ENCODE measurements at places on chromosomes 7 and 10.

- no peak for DNase-seq
Measured at GRCh38 chr10:112593023-112593422, 146.0 kb downstream of the VTI1A start.

- DNase-seq: no peak
Measured at GRCh38 chr10:4121502-4122380, 336.7 kb upstream of the KLF6 start.

- no peak for DNase-seq
Measured at GRCh38 chr7:110994028-110994967, 96.6 kb upstream of the LRRN3 start.

GRCh38 chr10:63430091-63430998 lies 35.4 kb downstream of the JMJD1C start:
- no peak for DNase-seq

DNA sequence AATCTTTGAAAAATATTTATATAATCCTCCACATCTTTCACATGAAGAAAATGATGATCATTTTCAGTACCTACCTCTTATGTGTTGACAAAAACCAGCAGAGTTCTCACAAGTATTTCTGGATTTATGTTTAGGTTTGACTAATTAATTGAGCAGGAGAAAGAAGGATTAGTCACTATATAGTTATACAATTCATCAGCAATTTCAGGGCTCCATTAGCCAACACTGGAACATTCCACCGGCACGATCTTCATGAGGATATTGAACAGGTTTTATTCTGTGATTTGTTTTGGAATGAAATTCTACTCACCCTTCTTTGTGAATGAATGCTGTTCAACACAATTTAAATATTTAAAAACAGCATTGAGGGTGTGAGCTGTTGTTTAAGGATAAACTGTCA lies 163.2 kb downstream of the SEM1 start:
- no peak for DNase-seq

- DNase-seq: no peak
Measured at GRCh38 chr7:69090936-69091335, 507.3 kb upstream of the AUTS2 start.

- DNase-seq: no peak
Measured at GRCh38 chr10:24791084-24791726, 67.5 kb upstream of the ARHGAP21 start.

DNA sequence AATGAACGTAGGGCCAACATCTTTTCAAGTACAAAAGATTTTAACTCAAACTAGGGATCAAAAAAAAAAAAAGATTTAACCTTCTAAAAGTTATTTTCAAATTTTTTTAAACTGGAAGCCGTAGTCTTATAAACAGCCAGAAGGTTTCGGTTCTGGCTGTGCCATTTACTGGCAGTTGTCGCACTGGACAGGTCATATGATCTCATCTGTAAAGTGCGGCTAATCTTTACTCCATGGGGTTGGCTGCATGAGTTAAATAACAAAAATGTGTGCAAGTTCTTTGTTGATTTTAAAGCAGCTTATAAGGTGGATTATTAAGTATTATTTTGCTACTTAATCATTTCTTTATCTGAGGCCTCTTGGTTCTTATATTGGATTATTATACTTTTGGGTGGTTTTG lies 36.6 kb downstream of the TRUB1 start:
- no peak for DNase-seq

- no peak for DNase-seq
Measured at GRCh38 chr7:33612442-33612841, 292.9 kb upstream of the BMPER start.

- no peak for DNase-seq
Measured at GRCh38 chr10:118115701-118116100, 69.0 kb upstream of the RAB11FIP2 start.

DNA sequence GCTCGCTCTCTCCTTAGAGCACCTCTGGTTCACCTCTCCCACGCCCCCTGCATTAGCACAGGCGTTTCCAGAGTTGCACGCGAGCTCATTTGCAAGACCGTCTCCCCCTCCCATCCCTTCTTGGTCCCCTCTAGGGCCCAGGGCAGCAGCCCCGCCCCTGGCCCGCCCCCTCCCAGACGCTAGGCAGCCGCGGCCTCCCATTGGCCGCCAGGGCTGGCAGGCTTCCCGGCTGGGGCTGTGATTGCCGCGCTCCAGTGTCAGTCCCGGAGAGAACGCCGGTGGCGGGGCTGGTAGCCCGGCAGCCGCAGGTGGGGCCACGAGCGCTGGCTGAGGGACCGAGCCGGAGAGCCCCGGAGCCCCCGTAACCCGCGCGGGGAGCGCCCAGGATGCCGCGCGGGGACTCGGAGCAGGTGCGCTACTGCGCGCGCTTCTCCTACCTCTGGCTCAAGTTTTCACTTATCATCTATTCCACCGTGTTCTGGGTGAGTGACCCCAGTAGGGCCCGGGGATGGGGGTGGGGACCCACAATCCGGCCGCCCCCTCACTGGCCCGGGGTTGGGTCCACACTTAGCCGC lies at the start of gene TSPAN15:
Gene TSPAN15 (plus strand): TSS at position 257 of the 575 bp plus-strand sequence. CDS start 130 bp downstream, at position 387.
- DNase-seq: peak; percentile 76

DNA sequence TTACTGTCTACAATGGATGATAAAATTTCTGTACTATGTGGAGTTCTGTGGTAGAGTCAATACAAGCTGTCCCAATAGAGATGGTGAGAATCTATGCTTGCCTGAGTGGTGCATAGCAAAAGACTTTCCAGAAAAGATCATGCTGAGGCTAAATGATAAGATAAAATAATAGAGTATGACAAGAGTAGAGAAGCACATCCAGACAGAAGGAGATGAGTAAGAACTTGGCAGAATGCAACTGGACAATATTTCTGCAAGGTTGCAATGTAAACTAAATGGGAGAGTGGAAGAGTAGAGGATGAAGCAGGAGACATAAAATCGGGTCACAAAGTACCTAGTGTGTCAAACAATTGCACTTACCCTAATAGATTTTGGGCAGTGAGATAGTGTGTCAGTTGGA lies 347.6 kb downstream of the MDFIC start:
- DNase-seq: no peak

Data from NCI-H1105 treated with DMSO at 0.1 percent for 48 hours (cell line).